ENCODE measurements at places on chromosomes 12 and 14.

DNA sequence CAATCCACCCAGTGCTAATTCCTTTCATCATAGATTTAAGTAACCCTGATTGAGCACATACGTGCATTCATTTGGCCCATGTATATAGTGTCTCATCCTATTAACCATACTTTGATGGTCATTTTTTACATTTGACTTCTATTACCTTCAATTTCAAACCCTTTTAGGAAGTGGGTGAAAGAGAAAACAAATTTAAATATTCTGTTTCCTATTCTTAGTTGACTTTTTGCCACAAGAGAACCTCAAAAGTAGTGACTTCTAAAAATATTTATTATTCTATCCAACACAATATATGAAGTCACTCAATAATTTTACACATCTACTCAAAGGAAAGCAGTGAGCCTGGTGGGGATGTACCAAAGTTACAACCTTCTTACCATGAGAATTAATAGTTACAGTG is 164.9 kb downstream of the CEP128 start:
- DNase-seq: no peak

GRCh38 chr14:50578433-50578832 is 18.5 kb downstream of the ATL1 start:
- no peak for DNase-seq

DNA sequence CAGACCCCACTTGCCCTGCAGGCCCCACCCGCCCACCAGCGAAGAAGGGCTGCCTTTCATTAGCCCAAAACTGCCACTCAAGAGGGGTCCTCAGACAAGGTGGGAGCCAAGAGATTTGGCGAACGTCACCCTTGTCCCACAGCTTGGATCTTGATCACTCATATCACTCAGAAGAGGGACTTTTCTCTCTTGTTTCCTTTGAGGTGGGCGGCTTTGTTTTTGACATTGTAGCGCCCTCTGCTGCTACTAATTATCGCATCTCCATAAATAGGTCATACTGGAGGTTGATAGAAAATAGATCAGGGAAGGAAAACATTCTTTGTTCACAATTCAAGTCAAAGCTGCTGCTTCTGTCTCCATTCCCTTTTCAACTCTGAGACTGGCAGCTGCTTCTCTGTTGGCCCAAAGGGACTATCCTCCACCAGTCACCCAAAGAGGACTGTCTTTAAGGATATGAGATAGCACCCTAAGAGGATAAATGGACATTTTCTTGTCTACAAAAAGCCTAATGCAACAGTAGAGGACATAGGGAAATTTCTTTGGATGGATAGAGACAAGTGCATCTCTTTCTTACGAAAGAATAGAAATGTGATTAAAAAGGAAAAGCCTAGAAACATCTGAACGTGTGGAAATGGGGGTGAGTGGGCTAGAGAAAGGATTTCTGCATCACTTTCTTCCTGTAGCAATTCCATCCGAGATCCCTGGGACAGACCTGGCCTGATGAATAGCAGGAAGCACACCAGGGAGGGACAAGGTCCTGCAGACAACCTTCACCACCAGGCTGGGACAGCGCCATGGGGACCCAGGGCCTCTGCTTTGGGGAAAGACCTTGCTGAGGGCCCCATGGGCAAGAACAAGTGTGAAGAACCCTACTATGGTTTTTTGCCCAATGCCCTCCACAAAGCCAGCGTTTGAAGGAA is 115.8 kb downstream of the DAD1 start:
- DNase-seq: peak; percentile 16

DNA sequence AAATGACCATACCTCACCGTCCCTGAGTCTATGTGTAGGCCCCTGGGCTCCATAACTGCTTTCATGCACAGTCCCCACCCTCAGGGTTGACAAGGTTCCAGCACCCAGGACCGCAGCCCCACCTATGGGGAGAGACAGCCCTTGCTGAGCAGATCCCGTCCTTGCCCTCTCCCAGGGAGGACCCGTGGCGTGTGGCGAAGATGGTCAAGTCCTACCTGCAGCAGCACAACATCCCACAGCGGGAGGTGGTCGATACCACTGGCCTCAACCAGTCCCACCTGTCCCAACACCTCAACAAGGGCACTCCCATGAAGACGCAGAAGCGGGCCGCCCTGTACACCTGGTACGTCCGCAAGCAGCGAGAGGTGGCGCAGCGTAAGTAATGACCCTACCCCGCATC is 10.3 kb downstream of the HNF1A start:
- DNase-seq: no peak

- DNase-seq: no peak
Measured at GRCh38 chr14:24960816-24961215, 89.1 kb downstream of the STXBP6 start.

GRCh38 chr14:72986857-72987256 is 40.0 kb downstream of the ZFYVE1 start:
- no peak for DNase-seq

DNA sequence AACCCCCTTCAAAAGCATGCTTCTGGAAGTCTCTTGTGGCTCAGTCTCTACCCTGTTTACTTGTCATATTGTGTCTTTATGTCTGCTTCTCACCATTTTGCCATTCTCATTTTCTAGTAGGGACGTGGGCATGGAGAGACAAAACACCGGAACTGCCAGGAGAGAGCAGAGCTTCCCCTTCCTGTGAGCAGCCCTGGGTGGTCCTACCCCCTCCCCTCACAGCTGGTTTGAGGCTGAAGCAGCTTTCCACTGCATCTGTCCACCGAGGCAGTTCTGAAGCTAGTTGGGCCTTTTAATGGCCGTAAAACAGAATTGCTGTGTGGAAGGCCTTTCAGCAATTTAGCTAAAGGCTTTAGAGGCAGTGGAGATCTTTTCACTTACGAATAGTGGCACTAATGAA is 77.0 kb downstream of the PELI2 start:
- no peak for DNase-seq

DNA sequence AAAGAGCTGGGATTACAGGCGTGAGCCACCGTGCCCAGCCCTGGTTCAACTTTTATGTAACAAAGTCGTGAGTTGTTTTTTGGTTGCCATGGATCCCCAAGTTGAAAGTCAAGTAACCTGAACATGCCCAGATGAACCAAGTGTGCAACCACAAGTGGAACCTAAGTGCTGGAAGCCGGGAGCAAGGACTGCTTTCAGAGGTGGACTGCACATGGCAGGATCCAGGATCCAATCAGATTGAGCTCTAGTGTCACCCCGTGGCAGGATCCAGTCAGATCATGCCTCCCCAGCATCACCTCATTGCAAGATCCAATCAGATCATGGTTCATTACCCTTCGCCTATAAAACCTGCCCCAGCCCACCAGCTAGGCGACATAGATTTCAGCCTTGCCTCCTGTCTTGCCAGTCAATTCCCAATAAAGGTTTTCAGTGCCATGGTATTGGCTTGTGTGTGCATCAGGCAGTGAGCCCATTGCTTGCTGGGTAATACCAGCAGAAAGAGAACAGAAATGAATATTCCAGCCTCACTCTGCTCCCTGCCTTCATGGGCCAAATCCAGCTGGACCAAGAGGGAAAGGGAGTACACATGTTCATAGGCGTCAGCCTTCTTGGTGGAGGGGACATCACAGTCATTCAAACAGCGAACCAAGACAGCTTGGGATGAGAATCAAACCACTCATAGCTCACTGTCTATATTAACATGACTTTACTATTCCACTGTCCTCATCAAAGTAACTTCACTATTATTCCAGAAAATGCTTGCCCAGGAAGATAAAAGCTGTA is 43.6 kb upstream of the VASH1 start:
- DNase-seq: no peak

- no peak for DNase-seq
Measured at GRCh38 chr12:58026426-58026825, 85.1 kb downstream of the ATP23 start.

DNA sequence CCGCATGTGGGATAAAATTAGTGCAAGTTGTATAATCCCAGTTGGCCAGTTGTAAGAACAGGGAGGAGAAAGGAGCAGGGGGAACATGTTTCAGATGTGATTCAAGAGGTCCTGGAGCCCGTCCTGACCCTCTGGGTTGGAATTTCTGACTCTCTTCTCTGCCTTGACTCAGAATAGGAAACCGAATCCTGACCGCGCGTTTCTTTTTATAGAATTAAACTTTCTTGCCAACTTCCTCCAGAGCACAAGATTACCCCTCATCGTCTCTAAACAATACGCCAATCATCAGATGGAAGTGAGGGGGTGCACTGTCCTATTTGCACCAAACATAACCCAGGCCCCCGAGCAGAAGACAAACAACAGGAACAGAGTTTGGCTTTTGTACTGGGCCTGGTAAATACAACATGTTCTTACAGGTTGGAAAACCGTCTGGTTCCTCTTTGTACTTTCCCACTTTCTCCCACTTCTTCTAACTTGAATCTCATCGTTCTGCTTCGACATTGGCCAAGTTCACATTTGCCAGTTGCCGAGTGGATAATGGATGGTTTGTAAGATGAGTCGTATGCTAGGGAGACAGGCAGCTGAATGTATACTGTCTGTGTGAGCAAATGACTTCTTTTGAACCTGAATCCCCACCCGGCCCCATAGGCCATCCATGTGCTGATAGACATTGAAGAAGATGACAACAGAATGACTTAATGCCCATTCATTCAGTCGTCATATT is 42.6 kb upstream of the MED13L start:
- DNase-seq: peak; percentile 60

GRCh38 chr12:83123039-83123438 is 436.3 kb downstream of the TMTC2 start:
- no peak for DNase-seq

DNA sequence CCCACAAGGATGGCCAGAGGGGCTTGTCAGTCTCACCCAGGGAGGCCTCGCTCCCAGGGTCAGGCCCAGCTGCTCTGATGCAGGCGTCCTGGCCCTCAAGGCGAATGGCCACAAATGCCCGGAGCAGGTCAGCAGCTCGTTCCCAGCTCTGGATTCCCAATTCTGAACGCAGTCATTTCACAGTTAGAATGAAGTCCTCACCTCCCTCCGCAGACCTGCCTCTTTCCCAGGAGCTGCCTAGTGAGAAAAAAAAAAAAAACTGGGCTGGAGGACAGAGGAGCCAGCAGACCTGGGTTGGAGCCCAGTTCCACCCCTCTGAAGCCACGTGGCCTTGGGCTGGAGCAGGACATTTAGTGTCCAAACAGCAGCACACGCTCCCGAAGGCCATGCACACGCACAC is 62.2 kb upstream of the DIO3 start:
- no peak for DNase-seq

DNA sequence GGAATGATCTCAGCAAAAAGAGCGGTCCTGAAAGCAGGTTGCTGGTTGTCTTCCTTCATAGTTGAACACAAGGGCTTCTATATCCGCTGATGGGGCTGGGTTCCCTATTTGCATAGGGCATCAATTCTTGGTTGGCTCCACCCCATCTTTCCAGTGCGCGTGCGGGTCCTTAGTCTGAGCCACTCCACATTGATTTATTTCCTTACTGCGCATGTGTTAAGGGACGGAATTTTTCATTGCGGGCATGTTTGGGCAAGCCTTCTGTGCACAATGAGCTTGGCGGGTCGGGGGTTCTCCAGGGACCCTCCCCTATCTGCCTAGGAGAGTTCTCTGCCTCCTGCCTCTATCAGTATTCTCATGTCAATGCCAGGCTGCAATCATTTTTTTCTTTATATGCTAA is 21.2 kb upstream of the DLGAP5 start:
- DNase-seq: peak; percentile 46

- DNase-seq: peak; percentile 54
Measured at GRCh38 chr12:14454098-14454907, 88.8 kb downstream of the ATF7IP start.

- no peak for DNase-seq
Measured at GRCh38 chr14:54877015-54877702, 25.5 kb downstream of the GCH1 start.

GRCh38 chr14:74853581-74853980 is 22.4 kb downstream of the PROX2 start:
- no peak for DNase-seq

DNA sequence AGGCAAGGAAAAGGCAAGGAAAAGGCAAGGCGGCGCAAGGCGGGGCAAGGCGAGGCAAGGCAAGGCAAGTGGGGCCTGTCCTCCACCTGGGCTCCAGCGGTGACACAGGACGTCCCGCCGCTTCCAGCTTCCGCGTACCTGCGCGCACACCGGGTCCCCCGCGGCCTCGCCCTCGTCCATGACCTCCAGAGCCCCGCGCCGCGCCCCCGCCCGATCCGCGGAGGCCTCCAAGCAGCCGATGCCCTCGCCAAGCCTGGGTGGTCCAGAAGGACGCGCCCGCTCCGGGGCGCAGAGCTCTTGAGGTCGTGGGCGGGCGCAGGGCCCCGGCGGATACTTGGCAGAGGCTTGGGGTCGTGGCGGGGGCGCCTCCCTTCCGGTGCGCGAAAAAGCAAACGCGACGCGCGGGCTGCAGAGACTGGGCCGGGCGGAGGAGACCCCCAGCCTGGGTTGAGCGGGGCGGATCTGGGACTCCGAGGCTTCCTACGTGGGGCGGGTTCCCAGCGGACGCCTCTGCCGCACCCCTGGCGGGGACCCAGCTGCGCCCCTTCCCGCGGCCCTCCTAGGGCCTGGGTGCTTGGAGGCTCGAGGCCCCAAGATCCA is 60.8 kb upstream of the EIF5 start:
- DNase-seq: no peak

DNA sequence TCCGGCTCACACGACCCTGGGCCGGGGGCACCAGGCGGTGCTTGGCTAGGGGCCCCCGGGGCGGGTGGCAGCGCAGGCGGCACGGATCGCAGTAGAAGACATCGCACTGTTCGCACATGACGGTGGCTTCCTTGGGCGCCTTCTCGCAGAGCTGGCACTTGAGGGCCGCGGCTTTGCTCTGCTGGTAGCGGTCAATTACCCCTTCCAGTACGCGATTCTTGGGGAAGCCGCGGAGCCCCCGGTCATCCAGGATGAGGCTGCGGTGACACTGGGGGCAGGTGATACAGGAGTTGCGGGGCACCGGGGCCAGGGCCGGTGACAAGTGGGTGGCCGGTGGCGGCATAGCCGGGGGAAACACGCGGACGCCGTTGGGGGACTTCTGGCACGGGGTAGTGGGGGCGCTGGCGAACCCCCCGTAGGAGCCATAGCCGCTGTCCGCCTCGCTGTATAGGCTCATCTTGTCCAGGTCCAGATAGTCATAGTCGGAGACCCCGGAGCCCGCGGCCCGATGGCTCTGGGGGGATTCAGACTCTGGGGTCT is 553 bp downstream of the TRIM9 start:
- DNase-seq: no peak

DNA sequence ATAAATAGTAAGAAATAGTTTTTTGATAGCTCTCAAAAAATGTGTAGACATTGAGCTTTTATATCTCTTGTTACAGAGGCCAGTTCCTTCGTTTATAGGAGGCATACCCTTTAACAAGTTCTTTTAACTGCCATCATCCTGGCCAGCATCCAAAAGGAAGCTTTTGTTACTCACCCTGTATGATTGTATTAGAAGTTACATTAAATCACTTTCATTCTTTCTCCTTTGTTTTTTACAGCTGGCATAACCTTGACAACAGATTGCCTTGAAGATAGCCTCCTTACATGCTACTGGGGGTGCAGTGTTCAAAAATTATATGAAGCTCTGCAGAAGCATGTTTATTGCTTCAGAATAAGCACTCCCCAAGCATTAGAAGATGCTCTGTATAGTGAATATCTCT is 20.1 kb downstream of the CGRRF1 start:
- DNase-seq: no peak

DNA sequence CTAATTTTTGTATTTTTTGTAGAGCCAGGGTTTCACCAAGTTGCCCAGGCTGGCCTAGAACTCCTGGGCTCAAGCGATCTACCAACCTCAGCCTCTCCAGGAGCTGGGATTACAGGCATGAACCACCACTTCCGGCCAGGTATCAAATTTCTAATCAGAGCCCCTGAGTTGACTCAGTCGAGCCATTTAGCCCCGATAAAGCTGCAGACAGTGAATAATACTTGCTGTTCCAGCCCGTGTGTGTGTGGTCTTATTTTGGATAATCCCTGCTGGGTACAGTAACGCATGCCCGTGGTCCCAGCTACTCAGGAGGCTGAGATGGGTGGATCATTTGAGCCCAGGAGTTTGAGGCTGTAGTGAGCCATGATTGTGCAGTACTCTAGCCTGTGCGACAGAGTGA is 57.0 kb downstream of the TEAD4 start:
- no peak for DNase-seq

Data from trophoblast cell (in vitro differentiated cells and primary cell).